ENCODE measurements at places on chromosomes 6 and 20. TPM values are rescaled to one million over a fixed set of nuclear protein-coding genes. Genes with fewer than 3 reads are reported as not detected.

Gene SIGLEC1
- not detected for total RNA-seq

Gene RIPOR2
- total RNA-seq = under 0.01 TPM

Gene TMEM74B
- total RNA-seq = 1.2 TPM

Gene EPPIN
- total RNA-seq = not detected

Gene AGPAT4
- 8.6 TPM for total RNA-seq

Gene BANF2
- total RNA-seq = not detected

Gene NKX2-4
- total RNA-seq = not detected

Gene PPP1R3G
- total RNA-seq = 0.94 TPM

Gene SPATS1
- total RNA-seq = not detected

Gene EFCAB8
- not detected for total RNA-seq

Gene RNF182
- 19.1 TPM for total RNA-seq

Gene CRISP2
- 0.06 TPM for total RNA-seq

Gene MEP1A
- total RNA-seq = not detected

Gene IL17F
- not detected for total RNA-seq

Gene HDDC2
- total RNA-seq = 66.4 TPM

Gene RNF39
- not detected for total RNA-seq

Data from epithelial cell of proximal tubule (primary cell).